ENCODE measurements at places on chromosomes 7 and 10.

GRCh38 chr10:15737656-15738055 lies 17.9 kb upstream of the ITGA8 start:
- DNase-seq = no peak

GRCh38 chr7:5699467-5700384 lies 81.7 kb downstream of the RNF216 start:
- peak; percentile 60 for DNase-seq

DNA sequence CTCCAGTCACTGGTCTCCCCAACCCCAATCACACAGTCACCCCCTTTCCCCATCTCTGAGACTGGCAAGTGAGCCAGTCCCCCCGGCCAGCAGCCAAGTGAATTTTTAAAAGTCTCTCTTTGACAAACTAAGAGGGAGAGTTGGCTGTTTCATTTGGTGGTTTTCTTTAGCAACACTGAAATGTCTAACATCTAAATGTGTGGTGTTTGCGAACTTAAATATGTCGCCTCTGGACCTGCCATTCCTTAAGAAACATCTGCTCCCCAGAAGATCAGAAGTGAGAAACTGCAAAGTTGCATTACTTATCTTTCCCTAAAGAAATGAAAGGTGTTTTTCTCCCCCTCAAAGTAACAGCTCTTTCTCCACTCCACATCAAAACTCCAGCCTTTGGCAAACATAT lies 34.7 kb upstream of the PLXNA4 start:
- no peak for DNase-seq

DNA sequence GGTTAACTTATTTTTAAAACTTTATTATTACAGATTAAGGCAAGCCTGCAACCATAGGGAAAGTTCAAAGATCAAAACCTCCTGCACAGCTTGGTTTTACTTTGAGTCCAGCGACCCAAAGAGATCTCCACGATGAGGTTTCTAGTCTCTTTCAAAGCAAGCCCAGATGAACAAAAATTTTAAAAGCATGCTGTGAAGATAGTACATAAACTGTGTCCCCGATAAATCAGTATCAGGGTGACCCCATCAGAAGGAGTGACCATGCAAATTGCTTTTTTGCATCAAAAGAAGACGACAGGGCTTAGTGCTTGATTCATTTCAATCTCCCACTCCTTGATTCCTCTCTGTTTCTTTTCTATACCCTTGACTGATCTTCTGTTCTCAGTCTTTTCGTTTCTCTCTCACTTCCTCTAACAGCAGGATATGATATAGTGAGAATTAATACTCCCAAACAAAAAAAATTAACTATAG lies 16.0 kb upstream of the DNTT start:
- no peak for DNase-seq

DNA sequence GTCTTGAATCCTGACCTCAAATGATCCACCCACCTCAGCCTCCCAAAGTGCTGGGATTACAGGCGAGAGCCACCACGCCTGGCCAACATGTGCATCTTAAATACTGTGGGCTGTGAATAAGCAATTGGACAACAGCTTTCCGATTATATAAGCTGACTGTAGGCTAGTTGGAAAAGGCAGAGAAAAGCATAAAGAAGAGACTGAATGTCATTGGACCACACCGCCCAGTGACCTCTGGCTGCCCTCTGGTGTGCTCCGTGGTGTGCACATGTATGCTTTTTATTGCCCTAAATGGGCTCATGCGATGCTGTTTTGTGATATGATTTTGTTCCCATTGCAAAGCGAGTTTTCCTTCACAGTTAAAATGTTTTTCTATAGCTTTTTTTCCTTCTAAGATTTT lies 15.4 kb upstream of the CSGALNACT2 start:
- DNase-seq = no peak

GRCh38 chr7:30225863-30226613 lies 58.4 kb upstream of the ZNRF2 start:
- DNase-seq = no peak

DNA sequence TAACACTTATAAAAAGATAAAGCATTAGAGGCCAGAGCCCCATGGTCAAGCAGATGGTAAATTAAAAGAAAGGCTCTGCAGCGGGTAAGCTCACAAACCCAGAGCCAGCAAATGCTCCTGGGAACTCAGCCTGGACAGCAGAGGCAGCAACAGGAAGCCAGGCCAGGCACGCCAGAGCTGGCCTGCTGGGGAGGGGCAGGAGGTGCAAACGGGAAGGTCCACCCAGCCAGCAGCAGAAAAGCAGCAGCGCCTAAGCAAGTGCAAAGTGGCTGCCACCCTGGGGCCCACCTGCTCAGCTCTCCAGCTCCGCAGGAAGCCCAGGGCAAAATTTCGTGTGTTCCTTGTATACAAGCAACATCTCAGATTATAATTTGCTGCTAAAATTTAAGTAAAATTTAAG lies 82.7 kb upstream of the GPR22 start:
- no peak for DNase-seq

GRCh38 chr7:47803025-47803424 lies 145.2 kb downstream of the PKD1L1 start:
- no peak for DNase-seq

DNA sequence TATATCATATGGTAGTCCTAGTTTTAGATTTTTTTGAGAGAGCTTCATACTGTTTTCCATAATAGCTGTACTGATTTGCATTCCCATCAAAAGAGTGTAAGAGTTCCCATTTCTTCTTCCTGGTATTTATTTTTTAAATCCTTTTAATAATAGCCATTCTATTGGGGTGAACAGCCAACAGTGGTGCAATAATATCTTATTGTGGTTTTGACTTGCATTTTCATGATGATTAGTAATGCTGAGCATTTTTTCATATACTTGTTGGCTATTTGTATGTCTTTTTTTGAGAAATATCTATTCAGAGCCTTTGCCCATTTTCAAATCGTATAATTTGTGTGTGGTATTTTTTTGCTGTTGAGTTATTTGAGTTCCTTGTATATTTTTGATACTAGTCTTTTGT lies 167.4 kb downstream of the FZD1 start:
- no peak for DNase-seq

Data from stimulated activated CD4-positive, alpha-beta T cell treated with anti-CD3 and anti-CD28 coated beads, Interleukin-2, amount 100 ng/mL, for 48 hours (primary cell).